ENCODE measurements at places on chromosomes 2 and 18.

- DNase-seq, result no peak
Measured at GRCh38 chr2:212173331-212173730, 365.3 kb downstream of the ERBB4 start.

DNA sequence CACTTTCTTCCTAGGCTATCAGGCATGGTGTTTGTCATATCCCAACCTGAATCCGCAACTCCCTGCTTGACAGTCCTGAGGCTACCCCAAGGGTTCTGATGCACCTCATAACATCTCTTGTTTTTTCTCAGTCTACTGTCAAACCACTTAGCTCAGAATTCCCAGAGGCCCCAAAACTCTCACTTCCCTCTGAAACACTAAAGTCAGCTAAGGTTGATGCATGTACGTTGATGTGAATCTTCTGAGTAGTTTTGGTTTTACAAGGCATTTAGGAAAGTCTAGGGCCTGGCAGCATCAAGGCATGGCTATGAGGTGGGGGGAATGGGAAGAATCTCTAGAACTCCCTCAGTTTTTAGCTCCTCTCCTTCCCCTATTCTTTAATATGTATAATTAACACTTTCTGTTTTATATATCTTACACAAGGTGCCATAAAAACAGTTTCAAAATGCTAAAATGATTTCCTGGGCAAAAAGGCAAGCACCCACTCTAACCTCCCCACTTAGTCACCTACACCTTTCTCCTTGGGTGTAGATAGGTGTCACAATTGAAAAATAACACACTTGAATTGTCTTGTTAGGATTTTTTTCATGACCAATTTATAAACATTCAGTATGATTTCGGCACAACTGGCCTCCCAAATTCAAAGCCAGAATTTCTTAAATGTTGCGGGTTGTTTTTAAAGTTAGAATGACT lies 71.4 kb upstream of the TANK start:
- DNase-seq, result no peak

- no peak for DNase-seq
Measured at GRCh38 chr18:3177902-3178687, 41.7 kb downstream of the MYOM1 start.

DNA sequence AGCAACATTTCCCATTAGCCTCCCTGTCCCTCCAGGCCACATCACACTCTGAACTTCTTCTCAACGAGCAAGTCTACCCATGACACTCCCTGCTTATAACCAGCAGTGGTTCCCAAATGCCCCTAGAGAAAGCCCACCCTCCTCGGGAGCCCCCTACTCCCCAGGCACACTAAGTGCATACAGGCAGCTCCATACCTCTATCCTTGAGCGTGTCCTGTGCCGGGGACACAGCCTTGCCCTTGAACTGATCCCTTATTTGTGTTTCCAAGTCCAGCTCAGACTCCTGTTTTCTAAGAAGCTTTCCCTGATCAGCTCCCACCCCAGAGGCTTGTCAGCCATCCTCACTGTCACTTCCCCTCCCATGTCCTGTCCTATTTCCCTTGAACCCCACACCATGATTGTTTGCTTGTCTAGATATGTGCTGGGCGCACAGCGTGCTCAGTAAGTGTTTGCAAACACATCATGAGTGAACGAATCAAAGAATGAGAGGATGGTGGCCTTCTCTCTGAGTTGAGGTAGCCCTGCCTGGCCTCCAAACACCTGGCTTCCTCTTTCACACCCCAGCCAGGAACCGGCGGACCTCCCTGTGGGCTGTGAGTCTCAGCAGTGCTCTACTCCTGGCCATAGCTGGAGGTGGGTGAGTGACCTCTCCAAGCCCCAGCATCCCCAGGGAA lies 2.1 kb downstream of the TEX51 start:
- no peak for DNase-seq

GRCh38 chr18:75114231-75114764 lies 94.6 kb downstream of the PTGR3 start:
- DNase-seq, result no peak

DNA sequence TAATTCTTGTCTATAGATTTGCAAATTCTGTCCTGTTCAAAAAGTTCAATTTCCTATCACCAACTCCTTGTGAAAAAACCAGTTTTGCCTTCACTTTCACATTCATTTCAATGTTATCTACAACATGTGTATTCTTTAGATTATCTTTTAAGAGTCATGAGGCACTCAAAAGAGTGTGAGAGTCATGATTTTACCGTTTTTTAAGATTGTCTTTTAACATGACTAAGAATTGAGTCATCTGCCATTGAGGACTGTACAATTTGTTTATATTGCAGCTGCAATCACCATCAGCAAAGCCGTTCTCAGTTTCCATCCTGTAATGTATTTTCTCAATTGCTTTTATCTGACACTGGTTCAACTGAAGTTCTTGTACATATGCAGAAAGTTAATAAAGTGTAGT lies 275.8 kb downstream of the LNPK start:
- DNase-seq, result no peak

DNA sequence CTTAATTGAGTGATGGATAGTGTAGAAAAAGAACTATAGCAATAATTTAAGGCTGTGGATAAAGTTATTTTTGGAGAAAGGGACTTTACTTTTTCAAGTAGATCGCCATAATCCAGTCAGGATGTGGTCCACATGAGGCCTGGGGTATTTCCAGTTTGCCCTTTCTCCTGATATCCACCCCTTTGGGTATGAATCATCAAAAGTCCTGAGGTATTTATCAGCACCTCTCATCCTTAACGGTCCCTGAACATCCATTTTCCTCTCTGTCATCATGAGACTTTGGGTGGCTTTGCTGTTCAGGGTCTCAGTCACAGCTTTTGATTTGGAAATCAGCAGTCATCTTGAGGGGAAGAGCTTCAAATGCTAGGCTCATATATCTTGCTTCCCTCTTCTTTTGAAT lies 39.3 kb upstream of the ELAC1 start:
- DNase-seq, result no peak

DNA sequence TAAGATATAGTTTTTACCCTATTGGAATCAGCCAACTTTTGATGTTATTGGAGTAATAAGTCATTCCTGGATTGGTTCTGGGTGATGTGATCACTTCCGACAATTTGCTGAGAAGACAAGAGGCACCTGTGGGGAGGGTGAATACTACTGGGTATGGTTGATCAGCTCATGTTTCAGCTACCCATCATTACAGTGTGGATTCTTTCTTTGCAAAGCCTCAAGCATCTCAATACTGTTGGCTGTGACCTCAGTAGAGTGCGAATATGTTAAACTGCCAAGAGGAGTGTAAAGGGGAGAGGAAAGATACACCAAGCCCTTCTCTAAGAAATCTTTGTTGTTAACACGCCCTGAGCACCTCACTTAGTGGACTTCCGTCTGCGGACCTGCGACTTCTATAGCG lies 317.7 kb downstream of the TDRD15 start:
- DNase-seq, result no peak

- DNase-seq, result no peak
Measured at GRCh38 chr2:196041786-196042185, 26.9 kb downstream of the DNAH7 start.
